Cortex of kidney (tissue), 1 donor: ENCODE measurements at places on chromosomes 13 and 19.

DNA sequence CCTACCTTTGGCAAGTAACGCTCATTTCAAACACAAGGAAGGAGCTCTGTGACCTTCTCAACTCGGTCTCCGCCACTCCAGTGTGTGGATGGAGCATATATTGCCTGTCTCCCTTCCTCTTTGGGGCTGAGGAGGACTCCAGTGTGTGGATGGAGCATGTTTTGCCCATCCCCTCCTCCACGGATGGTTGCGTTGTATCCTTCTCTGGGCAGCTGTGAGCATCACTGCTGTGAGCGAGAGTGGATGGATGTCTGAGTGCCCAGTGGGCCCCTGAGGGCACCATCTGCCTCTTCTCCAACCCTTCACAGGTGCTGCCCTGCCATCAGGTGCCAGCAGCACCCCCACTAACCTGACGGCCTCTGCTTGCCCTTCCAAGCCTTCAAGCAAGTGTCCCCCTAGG lies 186.2 kb downstream of the TEX29 start:
- no peak for DNase-seq

DNA sequence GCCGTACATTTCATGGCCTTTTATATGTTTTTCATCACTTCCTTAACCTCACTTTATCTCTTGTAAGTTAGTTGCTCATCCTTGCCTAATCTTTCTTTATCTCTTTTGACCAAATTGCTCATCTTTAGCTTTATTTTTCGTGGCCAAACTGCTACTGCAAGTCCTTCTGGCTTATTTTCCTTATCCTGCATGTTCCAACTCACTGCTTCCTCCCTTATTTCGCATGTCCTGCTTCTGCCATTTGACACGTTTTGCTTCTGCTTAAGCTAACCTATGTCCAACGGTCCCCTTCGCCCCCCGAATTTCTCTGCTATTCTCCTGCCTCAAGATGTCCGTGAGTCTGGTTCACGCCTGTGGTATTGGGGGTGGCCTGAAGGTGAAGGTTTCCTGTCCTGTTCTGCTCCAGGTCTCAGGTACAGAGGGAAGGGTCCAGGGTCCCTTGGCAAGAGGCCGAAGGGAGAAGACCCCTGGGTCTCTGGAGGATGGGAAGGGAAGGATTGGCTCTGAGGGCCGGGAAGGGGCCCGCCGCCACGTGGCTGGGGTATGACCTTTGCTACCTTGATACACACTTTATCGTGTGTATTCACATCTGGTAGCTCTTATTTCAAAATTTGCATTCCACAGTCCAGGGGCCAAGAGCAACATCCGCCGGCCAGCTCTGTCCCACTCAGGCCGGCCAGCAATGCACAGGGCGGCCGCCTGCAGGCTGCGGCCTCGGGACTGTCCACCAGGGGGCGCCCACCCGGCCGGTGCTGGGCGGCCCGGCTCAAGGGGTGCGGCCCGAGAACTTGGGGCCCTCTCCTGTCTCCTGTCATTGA lies 2.9 kb upstream of the C19orf85 start:
- no peak for DNase-seq

DNA sequence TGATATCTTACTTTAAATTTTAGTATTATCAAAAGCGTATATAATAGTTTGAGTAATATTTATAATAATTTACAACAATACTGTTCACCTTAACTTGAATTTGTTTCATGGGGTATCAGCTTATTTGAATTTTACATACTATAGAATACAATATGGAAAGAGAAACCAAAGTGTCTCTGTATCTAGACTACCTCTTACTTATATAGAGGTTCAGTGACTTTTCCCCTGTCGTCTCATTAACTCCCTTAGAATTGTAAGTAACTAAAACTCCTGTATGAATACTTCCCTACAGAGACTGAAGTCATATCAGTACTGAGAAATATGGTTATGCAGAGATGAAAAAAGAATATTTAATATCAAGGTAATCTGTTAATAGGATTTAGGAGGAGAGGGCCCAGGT lies 26.8 kb downstream of the COG6 start:
- DNase-seq: no peak

GRCh38 chr19:31612873-31613272 lies 263.6 kb upstream of the TSHZ3 start:
- no peak for DNase-seq

DNA sequence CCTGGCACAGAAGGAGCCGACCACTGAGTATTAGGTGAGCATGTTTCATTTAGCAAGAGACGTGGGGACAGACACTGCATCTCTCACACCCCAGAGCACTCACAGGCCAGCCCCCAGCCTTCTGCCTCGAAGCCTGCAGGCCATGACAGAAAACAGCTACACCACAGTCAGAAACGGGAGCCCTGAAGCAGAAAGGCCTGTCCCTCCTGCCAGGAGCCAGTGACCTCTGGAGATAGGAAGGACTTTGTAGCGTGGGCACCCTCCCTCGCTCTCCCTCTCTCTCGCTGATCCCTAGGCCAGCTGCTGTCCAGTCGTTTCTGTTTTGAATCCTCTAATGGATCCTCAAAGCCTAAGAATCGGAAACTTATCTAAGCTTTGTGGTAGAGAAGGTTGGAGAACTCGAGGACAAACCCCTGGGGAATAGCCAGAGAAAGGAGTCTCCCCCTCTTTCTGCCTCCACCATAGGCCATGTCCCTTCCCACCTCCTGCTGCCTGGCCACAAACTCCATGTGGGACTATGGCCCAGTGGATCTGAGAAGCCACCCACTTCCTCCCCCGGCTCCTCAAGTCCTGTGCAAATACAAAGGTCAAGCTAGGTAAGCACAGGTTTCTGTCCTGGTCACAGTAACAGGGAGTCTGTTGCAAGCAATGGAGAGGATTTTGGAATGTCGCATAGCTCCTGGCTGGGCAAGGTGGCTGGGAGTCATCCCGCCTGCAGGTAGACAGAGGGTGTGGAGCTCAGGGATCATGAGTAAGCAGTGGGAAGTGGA lies 95.1 kb downstream of the NUFIP1 start:
- DNase-seq: no peak

GRCh38 chr13:28539625-28540286 lies 44.8 kb upstream of the FLT1 start:
- no peak for DNase-seq

DNA sequence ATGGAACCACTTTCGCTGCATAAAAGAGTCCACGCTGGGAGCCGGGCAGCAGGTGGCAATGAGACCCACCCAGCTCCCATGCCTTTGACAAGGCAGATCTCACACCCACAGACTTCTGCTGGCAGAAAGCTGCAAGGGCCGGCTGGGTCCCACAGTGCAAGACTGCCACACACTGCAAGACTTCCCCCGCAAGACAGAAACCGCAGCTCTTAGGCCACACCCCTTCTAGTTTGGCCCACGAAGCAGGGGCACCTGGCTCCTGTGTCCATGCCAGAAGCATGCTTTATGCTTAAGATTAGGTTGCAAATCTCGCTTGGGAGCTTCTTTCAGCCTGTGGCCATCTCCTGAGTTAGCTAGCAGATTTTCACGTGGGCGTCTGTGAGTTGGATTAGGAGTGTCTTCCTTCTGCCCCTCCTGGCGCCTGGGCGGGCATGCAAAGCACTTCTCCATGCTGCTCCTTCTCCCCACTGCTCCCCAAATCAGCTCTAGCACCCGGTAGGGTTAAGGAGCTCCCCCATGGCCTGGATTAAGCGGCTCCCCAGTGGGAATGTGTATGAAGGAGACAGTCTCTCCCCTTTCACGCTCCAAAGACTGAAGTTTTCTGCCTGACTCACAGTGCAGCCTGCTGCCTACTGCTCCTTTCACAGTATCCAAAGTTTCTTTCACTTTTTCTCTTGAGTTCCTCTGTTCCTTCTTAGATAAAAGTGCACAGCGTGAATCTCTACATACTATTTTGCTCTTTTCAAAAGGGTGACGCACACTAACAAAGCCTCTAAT lies 17.7 kb downstream of the GPC6 start:
- no peak for DNase-seq

- no peak for DNase-seq
These were observed 777.0 kb upstream of the SLITRK1 start for GRCh38 chr13:84659359-84659661.

DNA sequence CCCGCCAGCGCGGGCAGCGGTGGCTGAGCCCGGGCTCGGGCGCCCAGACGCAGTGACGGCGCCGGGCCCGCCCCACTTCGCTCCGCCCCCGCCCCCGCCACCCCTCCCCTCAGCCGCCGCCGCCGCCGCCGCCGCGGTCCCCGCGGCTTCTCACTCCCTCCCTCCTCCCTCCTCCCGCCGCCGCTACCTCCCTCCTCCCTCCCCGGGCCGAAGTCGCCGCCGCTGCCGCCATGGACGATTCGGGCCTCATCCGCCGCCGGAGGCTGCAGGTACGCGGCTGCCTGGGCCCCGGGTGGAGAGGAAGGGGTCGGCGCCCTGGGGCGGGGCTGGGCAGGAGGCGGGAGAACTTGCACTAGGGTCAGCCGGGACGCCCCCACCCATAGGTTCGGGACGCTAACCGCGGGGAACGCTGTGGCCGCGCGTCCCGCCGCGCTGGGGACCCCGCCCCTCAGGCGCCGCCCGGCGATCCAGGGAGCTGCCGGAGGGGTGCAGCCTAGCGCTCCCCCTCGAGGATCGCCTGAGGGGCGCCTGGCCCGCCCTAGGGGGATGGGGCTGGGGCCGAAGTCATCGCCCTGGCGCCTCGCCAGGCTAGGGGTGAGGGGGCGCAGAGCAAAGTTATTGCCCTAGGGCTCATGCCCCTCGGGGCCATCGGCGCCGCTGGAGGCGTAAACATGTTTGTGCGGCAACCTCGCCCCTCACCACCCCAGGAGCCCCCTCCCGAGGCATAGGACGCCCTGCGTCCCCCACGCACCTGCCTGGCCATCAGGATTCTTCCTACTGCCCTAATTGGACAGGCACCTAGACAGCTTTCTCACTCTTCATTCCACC lies 427 bp downstream of the RTBDN start:
- no peak for DNase-seq

- no peak for DNase-seq
These were observed 29.1 kb upstream of the PCDH9 start for GRCh38 chr13:67259208-67259607.

DNA sequence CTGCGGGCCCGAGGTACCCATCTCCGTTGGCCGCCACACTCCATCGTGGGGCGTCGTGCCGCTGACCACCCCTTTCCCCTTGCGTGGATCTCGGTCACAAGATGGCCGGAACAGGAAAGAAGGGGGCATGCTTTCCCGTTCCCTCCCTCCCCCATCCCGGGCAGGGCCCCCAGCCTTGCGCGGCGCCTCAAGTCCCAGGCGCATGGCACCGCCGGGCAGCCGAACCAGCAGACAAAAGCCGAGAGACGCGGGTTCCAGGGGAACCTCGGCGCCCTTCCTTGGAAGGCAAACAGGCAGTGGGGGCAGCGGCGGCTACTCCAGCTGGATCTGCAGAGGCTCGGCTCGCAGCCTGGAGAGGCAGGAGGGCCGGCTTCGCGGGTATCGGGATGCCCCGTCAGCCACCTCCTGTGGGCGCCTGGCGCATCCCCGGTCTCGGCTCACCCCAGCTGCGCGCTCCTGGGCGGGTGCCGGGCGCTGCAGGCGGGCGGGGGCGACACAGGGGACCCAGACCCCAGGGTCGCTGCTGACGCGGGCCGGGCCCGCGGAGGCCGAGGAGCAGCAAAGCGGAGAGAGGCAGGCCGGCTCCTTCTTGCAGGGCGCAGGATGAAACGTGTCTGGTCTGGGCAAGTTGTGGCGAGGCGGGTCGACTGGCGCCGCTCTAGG lies 439 bp downstream of the DZIP1 start:
- no peak for DNase-seq

DNA sequence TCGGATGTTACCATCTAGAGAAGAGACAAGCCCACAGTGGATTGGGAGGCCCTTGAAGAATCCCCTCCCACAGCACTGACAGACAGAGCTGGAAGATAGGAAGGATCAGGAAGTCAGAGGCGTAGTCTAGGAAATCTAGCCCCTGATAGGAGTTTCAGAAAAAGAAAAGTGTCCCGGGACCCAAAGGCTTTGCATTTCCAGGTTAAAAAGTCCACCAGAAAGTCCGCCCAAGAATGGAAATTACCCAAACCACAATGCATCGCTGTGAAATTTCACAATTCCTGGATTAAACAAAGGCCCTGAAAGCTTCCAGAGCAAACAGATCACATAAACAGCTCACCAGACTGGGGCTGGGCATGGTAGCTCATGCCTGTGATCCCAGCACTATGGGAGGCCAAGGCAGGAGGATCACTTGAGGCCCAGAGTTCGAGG lies 146.9 kb downstream of the KDM4B start:
- no peak for DNase-seq

GRCh38 chr13:97191142-97191541 lies 31.0 kb upstream of the MBNL2 start:
- no peak for DNase-seq

GRCh38 chr19:52296400-52296772 lies 583 bp upstream of the ZNF480 start:
- no peak for DNase-seq

- DNase-seq: no peak
These were observed 2.1 kb upstream of the HMG20B start for GRCh38 chr19:3570606-3571011.

- DNase-seq: no peak
These were observed 1.3 kb upstream of the HNRNPL start for GRCh38 chr19:38850976-38851621.

DNA sequence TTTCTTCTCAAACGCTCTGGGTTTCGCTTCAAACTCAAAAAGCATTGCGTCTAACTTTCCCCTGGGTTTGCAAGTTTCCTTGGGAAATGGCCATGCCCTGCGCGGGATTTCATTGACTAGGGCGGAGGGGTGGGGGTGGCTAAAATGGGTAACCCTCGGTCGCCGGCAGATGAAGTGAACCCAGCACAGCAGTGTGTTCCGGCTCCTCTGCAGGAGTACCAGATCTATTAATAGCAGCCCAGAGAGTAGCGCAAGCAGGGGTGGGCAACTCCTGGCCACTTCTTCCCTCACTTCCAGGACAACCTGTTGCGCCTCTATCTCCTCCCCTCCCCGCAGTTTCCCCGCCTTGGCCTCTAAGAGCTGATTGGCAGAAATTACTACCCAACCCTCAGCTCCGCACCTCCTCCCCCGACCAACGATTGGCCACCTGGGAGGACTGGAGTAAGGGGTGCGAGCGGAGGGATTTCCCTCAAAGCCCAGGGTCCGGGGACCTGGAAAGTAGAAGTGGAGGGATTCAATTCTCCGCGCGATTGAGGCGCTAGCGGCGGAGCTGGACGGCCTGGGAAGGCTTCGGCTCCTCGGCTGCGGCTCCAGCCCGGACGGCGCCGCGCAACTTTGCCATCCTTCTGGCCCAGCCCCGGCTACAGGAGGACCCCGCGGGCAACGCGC lies at the start of gene FREM2:
Gene FREM2, plus strand, starts transcription at position 501 of the 669 bp plus-strand sequence. CDS start 268 bp downstream, outside the sequence.
- no peak for DNase-seq

GRCh38 chr13:39091586-39091985 lies 53.3 kb downstream of the NHLRC3 start:
- DNase-seq: no peak

DNA sequence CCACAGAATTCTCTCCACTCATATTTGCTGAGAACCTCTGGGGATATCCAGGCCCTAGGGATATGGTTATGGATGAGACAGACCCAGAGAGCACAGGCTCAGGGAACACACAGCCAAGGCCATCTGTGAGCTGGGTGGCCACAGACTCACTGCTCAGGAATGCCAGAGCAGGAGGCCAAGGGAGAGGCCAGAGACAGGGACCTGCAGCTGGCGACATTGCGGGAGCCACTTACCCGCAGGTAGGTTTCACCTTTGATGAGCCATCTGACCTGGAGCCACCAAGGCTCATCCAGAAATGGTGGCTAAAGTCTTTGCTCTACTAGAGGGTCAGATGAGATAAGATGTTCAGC lies 29.4 kb downstream of the CCNE1 start:
- no peak for DNase-seq
